IgD-negative memory B cell (primary cell): ENCODE measurements at places on chromosomes 5 and 9. TPM values are rescaled to one million over a fixed set of nuclear protein-coding genes. Genes with fewer than 3 reads are reported as not detected.

The TLN1 gene
- polyA plus RNA-seq, result 106 TPM

The ZNF618 gene
- 2.2 TPM for polyA plus RNA-seq

The PCAT7 gene
- polyA plus RNA-seq, result not detected

The OR13D1 gene
- polyA plus RNA-seq, result not detected

The OSMR gene
- not detected for polyA plus RNA-seq

The PPP1R2B gene
- not detected for polyA plus RNA-seq

The SLC34A3 gene
- not detected for polyA plus RNA-seq

The TPPP gene
- not detected for polyA plus RNA-seq

The EIF4EBP3 gene
- 32.9 TPM for polyA plus RNA-seq

The GRXCR2 gene
- polyA plus RNA-seq, result not detected

The PCDHB4 gene
- not detected for polyA plus RNA-seq

The ANXA6 gene
- polyA plus RNA-seq, result 298 TPM

The RAPGEF1 gene
- 40.8 TPM for polyA plus RNA-seq

The SLC35D2 gene
- 11.0 TPM for polyA plus RNA-seq

The ANXA2R gene
- polyA plus RNA-seq, result 42.9 TPM

The SV2C gene
- polyA plus RNA-seq, result not detected

The FSTL4 gene
- not detected for polyA plus RNA-seq

The PTGES2 gene
- polyA plus RNA-seq, result 57.4 TPM

The HINT2 gene
- polyA plus RNA-seq, result 89.2 TPM

The PFN3 gene
- not detected for polyA plus RNA-seq
